A172 (cell line): ENCODE measurements at places on chromosomes 5 and 9.
A peak's percentile ranks its signal among the peaks of the same experiment; 100 is the strongest.

- DNase-seq = peak; percentile 23
These were observed 446 bp downstream of the FBXL17 start for GRCh38 chr5:108381350-108381953.

DNA sequence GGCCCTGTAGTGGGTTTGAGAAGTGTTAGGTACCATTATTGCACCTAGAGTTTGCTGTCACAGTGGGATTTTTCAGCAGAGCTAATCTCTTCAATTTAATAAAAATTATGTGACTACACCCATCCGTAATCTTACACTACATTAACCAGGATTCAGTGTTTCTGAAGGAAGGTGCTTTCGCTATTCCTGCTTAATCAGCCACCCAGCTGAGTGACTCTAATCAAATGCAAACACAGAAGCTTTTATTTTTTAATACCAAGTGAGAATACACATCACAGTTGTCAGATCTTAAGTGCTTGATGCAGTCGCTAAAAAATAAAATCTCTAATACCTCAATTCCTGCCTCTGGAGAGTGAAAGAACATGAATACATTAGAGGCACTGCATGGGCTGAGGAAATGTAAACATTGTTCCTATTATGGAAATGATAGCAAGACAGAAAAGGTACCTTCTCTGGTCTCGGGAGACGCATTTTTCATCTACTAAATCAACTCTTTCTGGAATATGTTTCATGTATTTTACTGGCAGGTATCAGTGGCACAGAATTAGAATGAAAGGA, 125.7 kb downstream of the SEMA6A start:
- DNase-seq = no peak

- DNase-seq = peak; percentile 86
These were observed 6.1 kb downstream of the SARDH start for GRCh38 chr9:133731876-133732638.

- DNase-seq = peak; percentile 51
These were observed 297.0 kb upstream of the TAS2R1 start for GRCh38 chr5:9927106-9927505.

GRCh38 chr5:102089883-102090282, 206.2 kb downstream of the SLCO4C1 start:
- no peak for DNase-seq

GRCh38 chr9:129889941-129890717, 54.9 kb downstream of the USP20 start:
- DNase-seq = no peak

DNA sequence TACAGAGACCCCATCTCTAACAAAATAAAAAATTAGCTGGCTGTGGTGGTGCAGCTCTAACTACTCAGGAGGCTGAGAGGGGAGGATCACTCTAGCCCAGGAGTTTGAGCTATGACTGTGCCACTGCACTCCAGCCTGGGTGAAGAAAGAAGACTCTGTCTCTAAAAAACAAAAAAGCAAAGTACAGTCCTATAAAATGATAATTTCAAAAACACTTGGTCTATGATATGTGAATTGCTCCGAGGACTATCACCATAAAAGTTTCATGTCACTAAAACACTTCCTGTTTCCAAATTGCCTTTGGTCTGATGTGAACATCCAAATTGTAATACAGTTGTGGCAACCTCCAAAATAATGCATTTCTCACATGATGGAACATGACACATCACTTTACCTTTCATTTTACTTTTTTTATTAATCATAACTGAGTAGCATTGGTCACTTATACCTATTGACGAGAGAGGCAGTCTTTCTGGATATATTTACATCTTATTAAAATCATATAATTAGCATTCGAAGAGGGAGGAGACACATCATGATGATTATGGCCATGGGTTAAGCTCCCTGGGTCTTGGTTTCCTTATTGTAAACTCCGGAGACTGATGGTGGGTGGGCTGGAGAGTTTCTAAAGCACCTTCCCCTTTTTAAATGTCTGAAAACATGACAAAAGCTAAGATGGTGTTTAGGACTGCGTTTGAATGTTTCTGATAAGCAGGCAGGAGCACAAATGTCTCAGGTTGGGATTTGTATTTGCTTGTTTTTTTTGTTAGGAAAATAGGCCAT, 25.8 kb upstream of the CD180 start:
- DNase-seq = no peak

DNA sequence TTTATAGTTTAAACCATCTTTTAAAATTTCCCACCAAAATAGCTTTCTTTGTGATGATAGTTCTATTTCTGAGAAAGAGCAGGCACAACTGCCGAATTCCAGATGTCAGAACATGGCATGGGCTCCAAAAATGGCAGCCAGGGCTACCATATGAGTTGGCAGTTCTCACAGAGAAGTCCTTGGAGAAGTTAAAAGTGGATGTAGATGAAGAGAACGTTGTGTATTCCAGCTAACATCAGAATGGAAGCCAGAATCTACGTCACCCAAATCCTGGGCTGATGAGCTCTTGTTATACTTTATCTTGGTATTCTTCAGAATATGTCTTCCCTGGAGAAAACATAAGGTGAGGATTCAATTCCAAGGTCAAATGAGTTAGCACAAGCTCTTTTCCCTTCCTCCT, 66.9 kb upstream of the BASP1 start:
- no peak for DNase-seq

DNA sequence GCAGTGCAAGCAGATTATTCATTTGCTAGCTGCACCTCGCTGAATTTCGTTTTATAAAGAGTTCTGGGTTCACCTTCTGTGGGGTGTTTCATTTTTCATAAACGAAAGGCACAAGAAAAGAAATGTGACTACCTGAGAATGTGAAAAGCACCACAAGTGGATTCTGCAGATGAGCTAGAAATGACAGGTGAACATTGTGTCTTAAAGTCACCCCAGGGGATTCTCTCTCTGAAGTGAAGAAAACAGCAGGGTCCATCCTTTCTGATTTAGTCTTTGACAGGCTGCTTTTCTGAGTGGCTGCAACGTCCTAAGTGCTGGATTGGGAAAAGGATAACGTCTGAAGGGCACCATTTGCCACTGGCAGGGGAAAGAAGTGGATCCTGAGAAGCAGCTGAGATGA, 469.3 kb downstream of the SPATA31D1 start:
- DNase-seq = no peak

DNA sequence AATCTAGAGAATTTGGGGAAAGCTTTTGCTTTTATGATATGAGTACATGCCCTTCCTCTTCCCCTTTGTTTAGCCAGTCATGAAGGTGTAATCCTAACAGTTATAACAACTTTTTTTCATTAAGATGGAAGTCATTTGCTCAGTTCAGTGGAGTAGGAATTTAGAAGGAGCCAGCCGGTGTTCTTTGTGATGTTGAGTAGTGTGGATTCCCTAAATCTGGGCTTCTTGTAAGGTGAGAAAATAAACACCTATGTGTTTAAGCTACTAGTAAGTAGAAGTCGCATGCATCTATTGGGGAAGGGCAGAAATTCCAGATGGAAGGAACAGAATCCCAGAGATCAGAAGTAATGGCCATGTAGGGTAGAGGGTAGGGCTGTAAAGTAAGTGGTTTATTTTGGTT, 13.6 kb upstream of the CNTLN start:
- DNase-seq = no peak

GRCh38 chr5:126752081-126752785, 24.7 kb upstream of the LMNB1 start:
- DNase-seq = no peak

DNA sequence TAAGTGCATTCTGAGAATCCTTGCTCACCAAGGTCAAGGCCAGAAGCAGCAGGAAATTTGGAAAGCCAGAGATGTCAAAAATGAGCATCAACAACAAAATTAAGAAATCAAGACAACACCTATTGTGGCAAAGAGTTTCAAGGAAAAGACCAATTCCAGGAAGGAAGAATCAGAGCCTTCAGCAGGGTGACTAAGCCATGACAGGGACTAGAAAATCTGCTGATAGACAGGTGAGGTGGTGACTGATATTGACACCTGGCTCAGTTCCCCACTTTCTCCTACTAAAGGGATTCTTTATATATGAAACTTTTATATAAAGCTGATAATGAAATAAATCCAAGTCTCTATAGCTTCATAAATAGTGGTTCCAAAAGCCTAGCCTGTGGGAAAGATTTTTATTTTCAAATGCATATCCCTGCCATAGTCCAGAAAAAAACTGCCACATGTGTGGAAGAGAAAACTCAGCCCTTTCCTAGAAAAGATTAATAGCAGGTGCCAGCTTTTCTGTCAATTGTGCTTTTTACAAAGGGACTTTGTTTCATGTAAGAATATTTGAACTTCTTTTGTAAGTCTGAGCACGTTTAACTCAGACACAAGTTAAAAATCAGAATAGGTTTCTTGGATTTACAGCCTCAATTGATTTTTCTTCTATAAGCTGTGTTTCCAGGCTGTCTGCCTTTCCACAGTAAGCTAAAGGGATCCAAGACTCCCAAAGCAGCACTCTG, 81.1 kb upstream of the GRAMD2B start:
- DNase-seq = no peak

DNA sequence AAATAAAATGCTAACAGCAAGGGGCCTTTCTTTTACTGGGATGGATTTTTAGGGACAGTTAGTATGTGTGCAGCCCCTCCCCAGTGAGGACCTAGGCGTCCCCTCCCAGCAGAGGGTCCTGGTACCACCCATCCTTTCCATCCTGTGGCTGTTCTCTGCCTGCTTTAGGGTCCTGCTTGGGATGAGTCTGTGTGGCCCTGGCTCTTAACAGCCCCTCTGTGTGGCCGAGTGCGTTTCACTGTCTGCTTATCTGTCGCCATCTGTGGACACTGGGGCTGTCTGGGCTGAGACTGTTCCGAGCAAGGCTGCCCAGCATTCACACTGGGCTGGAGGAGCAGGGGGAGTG, 17.0 kb downstream of the WNK2 start:
- no peak for DNase-seq

- DNase-seq = no peak
These were observed 542.5 kb downstream of the TLE4 start for GRCh38 chr9:80114241-80114640.

DNA sequence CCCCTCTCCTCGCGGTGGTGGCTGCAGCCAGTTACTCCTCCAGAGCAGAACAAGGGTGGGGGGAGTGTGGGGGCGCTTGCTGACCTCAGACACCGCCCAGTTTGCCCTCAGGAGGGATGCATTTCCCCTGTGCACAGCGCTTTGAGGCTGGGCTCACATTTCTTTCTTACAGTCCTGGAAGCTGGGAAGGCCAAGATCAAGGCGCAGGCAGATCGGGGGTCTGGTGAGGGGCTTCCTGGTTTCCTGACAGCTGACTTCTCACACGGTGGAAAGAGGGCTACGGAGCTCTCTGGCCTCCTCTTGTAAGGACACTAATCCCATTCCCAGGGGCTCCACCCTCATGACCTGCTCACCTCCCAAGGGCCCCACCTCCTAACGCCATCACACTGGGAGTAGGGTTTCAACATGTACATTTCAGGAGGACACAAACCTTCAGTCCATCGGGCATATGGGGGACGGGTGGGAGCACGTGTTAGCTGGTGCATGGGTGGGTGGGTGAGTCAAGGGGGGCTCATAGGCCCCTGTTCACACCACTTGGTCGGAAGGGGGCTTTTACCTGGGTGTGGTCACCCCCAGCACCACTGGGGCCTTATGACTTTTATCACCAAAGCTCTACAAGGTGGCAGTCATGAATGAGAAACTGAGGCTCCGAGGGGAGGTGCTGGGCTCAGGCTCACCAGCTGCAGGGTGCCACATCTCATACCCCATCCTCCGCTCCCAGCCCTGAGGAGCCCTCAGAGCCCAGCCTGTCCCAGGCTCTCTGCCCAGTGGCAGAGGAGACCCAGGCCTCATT, 7.7 kb upstream of the SCGB3A1 start:
- no peak for DNase-seq

DNA sequence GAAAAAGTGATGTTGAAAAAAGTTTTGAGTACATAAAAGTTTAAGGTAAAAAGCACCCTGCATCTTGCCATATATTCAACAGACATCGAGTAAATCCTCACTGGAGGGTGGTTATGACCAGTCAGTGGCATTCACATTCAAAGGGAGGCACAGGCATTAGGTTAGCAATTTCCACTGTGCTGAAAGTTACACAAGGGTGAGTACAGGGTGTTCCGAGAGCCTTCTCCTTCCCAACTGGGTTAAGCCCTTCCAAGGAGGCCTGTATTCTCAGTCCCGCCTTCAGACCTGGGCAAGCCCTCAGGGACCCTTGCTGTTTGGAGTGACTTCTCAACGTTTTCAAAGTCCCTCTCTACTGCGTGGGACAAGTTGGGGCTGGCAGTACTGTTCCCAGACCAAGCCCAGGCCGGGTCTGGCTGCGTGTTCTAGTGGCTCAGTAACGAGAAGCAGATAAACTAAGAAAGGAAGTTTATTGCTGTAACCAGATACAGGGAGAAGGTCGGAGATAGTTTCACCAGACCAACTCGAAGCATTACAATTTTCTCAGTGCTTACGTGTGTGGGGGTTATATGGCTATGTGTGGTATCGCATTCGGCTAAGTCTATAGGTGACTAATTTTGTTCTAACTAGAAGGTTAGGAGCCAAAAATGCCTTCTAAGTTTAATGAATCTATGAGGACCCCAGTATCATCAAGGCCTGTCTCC, 13.0 kb upstream of the SETX start:
- no peak for DNase-seq

DNA sequence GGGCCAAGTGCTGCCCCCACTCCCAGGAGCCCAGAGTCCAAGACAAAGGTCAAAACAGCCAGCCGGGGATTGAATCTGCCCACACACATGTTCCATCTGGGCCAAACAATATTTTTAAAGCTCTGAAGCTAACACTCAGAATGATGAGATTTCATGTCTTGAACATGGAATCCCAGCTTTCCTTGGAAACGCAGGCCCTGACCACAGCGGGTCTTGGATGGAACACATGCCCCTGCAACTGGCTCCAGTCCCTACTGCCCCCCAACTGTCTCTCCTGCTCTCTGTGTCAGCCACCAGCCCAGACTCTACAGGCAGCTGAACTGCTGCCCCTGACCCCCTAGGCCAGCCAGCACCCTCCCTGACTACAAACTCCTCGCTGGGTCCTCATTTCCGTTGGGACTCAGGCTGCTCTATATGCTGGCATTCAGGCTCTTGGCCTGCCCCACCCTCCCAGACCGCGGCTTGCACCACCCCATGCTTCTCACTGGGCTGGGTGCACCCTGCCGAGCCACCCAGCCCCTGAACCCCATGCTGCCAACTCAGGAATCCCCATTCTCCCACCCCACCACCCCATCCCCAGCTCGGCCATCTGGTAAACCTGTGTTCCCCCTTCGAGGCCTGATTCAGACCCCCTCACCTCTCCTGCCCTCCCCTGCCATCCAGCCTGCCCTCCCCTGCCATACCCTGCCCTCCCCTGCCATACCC, 71.7 kb downstream of the ADAMTS2 start:
- no peak for DNase-seq

DNA sequence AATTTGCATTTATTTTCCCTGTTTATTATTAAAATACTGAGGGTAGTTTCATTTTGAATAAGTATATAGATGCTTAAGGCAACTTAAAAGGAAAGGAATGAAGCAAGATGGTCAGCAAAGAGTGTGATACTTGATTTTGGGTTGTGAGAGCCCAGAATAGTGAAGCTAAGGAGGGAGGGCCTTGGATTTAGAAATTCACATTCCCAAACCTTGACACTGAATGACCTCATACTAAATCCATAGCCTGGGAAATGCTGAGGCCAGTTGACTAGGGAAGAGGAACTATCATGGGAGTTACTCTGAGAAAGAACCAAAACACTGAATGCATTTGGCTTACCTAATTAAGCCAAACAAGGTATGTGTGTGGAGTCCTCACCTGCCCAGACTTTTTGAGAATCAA, 292.5 kb downstream of the SPATA31D1 start:
- no peak for DNase-seq
